NCI-H510A treated with DMSO at 0.1 percent for 48 hours (cell line): ENCODE measurements at places on chromosomes 5 and 9.

GRCh38 chr5:27316271-27316650, 277.9 kb upstream of the CDH9 start:
- DNase-seq, result no peak

DNA sequence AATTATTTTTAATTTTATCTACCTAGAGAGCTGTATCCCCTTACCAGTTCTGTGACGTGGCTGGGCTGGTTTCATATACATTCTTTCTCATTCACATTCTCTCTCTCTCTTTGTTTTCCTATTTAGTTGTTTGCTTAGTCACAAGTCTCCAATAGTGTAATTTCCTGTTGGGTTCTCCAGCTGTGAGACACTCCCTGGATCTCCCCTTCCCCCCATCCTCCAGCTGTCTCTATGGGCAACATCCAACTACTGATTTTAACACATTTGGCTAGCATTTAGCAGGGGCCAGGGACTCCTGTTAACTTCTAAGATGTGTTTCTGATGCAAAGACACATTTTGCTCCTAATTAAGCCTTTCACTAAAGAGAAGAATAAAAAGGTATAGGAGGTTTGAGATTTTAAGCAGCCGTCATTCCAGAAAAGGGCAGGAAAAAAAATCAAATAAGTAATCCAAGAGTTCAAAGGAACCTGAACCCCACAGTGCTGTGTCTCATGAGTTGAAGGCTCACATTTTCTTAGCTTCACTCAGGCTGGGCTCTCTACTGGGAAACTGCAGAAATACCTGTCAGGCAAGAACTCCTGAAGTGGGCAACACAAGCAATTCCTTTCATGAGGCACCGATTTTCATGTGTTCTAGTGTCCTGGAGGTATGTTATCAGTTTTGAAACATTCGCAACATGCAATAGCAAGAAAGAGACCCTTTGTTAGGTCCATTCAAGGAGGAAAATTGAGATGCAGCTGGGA, 198.7 kb upstream of the C9orf72 start:
- DNase-seq, result peak; percentile 66

DNA sequence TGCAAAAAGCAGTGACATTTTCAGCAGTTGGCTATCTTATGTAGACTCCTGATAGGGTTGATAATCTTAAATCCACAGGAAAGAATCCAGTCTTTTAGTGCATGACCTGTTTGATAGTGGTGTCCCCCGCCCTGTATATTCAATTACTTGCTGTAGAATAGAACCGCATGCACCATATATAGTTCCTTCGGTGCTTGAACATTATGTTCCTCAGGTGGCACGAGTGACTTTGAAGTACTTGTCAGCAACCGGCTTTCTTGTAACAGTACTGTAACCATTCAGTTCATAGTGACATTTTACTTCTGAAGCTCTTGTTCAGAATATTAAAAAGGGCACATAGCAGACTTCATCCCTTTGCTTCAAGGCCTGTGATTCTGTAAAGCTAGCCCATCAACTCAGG, 163.2 kb upstream of the KLF9 start:
- DNase-seq, result no peak

DNA sequence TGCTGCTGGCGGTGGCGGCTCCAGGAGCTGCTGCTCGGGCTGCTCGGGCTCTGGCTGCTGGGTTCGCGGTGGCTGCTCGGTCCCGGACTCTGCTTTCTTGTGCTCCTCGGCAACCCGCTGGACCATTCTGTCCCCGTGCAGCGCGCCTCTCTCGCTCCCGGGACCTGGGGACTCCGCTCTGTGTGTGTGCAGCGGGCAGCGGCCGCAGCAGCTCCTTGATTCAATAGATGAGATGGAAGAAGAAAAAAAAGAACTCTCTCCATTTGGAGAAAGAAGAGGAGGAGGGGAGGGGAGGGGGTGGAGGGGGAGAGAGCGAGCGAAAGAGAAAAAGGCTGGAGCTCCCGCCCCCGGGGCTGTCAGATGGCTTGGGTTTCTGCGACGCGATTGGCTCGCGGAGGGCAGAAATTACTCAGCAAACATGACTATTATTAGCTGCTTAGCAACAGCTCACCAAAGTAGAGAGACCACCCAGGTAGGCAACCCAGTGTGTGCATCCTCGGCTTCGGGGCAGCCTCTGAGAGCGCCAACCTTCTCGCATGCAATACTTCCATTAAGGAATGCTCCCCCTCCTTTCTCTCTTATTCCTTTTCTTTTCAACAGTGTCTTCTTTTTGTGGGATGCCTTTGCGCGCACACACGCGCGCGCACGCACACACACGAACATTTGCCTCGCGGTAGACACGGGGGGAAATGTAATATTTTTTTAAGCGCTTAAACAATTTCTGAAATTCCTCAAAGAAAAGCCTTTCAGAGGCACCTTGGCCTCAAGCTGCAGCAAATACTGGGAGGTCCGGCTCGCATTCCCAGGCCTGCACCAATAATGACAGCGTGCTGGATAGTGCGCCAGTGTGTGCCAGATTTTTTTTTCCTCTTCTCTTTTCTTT, 7.6 kb downstream of the PTCH1 start:
- peak; percentile 81 for DNase-seq

DNA sequence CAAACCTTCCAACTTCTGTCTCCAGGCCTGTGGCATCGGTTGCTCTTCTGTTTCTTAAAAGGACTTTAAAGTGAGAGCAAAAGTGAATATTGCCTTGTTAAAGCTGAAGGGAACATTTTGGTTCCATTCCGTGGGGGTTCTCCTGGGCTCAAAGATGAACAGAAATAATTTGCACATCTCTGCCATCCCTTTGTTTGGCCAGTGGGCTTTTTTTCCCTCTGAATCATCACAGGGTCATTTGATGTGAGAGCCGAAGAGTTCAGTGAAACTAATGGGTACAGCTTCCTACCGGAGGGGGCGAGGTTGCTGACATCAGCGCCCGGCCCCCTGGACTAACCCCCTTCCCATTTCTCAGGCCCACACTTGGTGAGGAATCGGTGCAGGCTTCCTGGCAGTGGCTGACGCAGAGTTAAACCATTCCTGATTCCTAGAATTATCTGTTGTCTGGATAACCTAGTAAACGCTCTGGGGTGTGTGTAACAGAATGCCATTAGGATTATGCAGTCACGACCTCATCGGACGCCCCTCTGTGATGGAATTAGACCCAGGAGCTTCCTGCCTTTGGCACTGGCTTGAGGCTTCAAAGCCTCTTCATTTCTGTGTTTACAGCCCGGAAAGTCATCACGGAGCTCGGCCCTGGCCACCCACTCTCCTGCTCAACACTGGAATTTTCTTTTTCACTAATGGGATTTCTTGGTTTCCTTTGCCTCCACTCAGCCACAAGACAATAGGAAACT, 61.6 kb upstream of the RPL26L1 start:
- DNase-seq, result no peak

GRCh38 chr9:2664174-2665065, 42.8 kb downstream of the VLDLR start:
- no peak for DNase-seq

GRCh38 chr5:114957384-114957783, 212.3 kb downstream of the TRIM36 start:
- DNase-seq, result no peak

- no peak for DNase-seq
Observed at GRCh38 chr5:78483809-78484521, 123.5 kb downstream of the SCAMP1 start.

GRCh38 chr9:94212091-94212490, 47.0 kb upstream of the ZNF169 start:
- no peak for DNase-seq

DNA sequence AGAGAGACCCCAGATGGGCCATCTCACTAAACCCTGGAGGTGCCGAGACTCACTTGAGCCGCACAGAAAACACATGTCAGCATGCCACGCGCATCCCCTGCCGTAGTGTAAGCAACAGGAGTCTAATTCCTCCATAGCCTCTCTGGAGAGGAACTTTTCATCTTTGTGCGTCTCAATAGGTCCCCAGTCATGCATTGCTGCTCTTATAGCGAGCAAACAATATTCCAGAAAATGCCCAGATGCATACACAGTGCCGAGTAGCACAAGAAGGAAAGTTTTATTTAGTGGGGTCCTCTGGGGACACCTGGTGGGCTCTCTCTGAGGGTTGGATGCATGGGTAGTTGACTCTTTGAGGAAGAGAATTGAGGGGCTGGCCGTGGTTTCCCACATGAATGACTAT, 97.9 kb upstream of the DAP start:
- DNase-seq, result no peak

- DNase-seq, result no peak
Observed at GRCh38 chr5:64775291-64775690, 6.6 kb downstream of the CWC27 start.

- DNase-seq, result no peak
Observed at GRCh38 chr5:118533156-118533555, 455.2 kb downstream of the DTWD2 start.

DNA sequence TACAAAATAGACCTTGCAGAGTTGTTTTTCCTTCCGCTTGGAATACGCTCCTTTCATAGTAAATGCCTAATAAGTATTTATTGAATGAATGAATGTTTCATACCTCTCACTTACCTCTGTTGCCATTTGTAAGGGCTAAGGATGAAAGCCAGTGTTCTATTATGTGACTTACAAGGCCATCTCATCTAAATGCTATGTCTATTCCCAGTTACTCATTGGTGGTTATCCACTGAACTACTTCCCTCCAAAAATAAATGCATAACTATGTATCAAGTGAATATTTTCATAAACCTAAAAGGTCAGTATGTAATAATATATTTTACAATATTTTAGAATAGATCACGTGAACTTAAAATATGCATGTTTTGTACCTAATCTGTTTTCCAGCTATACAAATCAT, 670.5 kb upstream of the RGMB start:
- no peak for DNase-seq

- no peak for DNase-seq
Observed at GRCh38 chr5:95220381-95220780, 64.5 kb downstream of the MCTP1 start.

GRCh38 chr5:114504560-114504959, 142.7 kb downstream of the KCNN2 start:
- no peak for DNase-seq

GRCh38 chr5:73663161-73663859, 37.3 kb downstream of the ARHGEF28 start:
- DNase-seq, result no peak

GRCh38 chr5:9302218-9302617, 243.7 kb downstream of the SEMA5A start:
- DNase-seq, result no peak

- DNase-seq, result no peak
Observed at GRCh38 chr5:2549354-2549753, 202.1 kb downstream of the IRX2 start.

DNA sequence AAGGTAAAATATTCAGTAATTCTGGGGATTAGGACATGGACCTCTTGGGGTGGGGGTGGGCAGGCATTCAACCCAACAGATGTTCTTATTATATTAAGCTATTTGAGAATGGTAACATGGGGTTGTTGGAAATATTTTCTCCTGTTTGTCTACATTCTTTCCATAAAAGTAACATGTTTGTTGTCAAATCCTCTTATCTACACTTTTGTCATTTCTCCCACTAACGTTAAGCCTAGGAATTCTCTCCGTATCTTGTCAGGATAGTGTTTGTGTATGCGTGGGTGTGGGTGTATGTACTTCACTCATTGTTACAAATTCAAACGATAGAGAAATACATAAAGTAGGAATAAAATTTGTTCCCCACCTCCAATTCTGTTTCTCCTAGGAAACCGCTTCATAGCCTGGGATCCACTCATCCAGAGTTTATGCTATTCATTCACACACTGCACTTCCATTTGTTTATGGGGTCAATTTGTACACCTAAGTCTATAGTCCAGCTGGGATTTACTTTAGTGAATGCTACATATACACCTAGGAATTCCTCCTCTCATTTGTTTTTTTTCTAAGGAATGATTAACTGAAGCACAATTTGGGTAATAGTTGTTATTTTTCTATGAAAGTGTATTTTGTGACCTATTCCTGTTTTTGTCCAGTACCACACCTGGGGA, 216.8 kb downstream of the DCP2 start:
- no peak for DNase-seq

DNA sequence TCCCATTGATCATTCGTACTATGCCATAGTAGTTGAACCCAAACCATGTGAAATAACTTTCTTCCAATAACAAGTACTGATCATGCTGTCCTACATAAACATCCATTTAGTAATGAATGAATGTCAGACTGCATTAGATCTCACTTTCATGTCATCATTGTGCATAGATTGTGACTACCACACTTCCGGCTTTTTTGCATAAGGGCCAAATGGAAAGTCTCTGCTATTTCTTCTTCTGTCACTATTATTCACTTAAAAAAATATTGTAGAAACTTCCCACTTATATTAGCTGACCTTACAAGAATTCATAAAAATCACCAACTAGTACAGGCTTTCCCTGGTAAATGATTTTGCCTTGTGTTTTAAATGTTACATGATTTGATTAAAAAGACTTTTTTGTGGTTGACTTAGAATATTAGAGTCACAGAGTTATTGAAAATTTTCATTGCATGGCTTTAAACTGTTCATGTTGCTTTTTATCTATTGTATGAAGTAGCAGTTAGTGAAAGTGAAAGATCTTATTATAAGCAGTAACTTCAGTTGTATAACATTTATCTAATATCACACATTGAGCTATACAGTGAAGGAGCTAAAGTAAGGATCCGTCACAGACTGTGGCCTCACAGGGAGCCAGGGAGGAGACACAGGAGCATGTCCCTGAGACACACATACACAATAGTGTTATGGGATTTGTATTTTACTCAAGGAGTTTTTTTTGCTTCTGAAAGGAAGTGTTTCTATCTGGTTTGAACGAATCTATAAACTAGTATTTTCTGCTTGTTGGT, 33.9 kb downstream of the LMNB1 start:
- no peak for DNase-seq

- no peak for DNase-seq
Observed at GRCh38 chr5:137072361-137073115, 426.6 kb downstream of the SPOCK1 start.

- no peak for DNase-seq
Observed at GRCh38 chr5:29230591-29230990, 1962.9 kb upstream of the CDH6 start.

GRCh38 chr9:135109650-135110049, 22.2 kb downstream of the OLFM1 start:
- no peak for DNase-seq

DNA sequence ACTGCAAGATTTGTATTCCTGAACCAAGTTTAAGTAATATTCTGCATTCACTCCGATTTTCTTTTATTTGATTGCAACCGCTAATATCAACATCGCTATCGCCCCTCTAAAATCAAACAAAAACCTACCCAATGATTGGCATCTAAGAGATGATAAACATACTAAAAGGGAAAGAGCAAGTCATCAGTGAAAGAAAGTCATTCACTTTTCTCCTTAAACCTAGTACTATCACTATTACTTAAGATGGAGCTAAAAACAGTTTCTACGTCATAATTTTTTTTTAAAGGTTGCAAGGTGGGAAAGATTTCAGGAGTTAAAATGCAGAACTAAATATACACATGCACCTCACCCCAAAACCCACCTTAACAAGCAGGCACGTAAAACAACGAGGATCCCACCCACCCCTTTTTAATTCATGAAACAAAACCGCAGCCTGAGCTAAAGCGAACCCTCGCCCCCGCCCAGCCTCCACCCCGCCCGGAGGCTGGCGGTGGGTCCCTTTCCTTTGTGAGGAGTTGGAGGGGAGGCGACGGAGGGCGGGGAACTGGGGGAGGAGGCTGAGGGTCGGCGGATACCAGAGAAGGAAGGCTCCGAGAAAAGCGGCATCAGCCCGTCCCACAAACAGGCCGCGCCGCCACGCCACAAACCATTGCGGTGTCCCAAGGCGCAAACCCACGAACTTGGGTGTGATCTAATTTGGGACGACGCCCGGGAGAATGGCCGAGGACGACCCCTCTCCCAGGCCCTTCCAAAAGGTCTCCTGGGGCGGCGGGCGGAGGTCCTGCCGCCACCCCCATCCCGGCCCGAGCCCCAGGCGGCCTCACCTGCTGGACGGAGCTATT, 861 bp downstream of the UBQLN1 start:
- peak; percentile 32 for DNase-seq

GRCh38 chr5:1748271-1748670, 51.4 kb downstream of the MRPL36 start:
- no peak for DNase-seq
